ENCODE measurements at places on chromosomes 12 and 14.

GRCh38 chr14:23602181-23603095 lies 23.8 kb upstream of the JPH4 start:
- no peak for DNase-seq

- no peak for DNase-seq
These were observed 72.7 kb upstream of the FUT8 start for GRCh38 chr14:65339866-65340265.

- no peak for DNase-seq
These were observed 31.9 kb downstream of the FOS start for GRCh38 chr14:75310295-75311111.

DNA sequence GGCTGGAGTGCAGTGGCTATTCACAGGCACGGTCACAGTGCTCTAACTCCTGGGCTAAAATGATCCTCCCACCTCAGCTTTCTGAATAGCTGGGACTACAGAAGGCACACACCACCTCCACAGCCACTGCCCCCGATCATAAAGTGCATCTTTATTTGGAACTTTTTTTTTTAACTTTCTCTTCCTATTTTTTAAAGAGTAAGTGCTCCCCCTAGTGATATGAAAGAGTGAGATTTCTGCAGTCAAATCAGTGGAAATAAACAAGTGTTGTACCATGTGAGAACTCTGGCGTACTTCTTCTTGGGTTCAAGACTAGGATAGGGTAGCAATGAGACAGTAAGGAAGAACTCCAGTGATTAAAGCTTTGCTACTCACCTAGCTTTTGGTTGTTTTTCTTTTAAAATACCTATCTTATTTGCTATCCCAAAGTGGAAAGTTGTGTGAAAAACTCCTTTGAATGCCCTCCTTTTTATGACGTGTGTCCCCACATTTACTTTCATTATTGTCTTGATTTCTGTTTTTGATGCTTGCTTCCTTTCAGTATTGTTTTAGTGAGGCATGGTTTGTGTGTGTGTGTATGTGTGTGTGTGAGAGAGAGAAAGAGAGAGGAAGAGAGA lies 6.6 kb downstream of the PPP4R4 start:
- no peak for DNase-seq

GRCh38 chr12:107843351-107844311 lies 69.1 kb downstream of the ASCL4 start:
- no peak for DNase-seq

DNA sequence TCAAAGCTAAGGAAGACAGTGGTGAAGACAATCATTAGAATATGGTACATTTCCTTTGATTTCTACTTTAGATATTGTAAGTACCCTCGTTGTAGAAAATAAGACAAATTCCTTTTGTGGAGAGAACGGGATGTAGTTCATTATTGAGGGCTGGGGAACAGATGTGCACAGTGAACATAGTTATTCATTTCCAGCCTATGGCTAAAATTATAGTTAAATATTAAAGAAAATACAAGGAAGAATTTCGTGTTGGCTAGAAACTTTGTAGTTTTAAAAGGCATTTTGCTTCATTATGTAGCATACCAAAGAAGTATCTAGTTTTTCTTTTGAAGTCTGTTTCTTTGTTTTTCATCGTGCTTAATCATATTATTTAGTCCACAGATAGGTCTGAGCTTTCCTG lies 201.8 kb downstream of the ESR2 start:
- no peak for DNase-seq

DNA sequence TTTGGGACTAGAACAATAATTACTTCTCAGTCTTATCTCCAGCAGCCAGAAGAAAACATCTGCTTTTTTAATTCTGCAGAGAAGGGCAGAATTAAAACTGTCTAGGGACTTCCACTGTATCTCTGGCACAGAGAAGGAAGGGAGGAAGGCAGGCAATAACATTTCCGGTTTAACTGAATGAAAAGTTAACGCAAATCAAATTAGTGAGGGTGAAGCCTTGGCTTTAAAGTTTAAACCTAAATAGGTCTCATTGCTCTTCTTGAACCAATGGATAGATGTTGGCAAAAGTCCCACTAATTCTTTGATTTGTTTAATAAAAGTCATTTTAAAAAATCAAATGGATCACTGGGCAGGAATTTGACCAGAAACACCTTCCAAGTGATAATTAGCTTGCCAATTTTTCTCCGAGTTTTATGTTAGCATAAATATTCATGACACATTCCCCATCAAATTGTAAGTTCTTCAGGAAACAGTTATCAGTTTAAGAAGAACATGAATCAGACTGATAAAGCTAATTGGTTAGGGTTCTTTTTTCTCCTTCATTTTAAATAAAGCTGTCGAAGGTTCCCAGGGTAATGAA lies 181.9 kb downstream of the SLC15A5 start:
- DNase-seq: no peak

GRCh38 chr14:89469210-89470198 lies 52.5 kb upstream of the FOXN3 start:
- DNase-seq: no peak

DNA sequence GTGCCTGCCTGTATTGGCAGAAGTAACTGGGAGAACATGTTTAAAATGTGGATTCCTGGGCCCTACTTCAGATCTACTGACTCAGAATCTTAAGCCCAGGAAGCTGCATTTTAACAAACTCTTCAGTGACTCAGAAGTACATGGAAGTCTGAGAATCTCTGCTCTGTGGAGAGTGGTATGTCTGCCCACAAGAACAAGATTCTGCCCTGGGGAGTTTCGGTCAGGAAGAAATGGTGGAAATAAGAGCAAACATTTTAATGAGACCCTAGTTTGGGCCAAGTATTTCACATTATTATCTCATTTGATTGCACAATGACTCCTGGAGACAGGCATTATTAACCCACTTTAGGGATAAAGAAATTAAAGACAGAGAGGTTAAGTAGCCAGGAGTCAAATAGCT lies 8.2 kb downstream of the ALDH1L2 start:
- DNase-seq: no peak

- DNase-seq: no peak
These were observed 984.2 kb downstream of the FSCB start for GRCh38 chr14:43522901-43523300.

GRCh38 chr14:78970677-78971076 lies 800.5 kb downstream of the NRXN3 start:
- no peak for DNase-seq

- DNase-seq: no peak
These were observed 7.3 kb downstream of the KITLG start for GRCh38 chr12:88572781-88573549.

DNA sequence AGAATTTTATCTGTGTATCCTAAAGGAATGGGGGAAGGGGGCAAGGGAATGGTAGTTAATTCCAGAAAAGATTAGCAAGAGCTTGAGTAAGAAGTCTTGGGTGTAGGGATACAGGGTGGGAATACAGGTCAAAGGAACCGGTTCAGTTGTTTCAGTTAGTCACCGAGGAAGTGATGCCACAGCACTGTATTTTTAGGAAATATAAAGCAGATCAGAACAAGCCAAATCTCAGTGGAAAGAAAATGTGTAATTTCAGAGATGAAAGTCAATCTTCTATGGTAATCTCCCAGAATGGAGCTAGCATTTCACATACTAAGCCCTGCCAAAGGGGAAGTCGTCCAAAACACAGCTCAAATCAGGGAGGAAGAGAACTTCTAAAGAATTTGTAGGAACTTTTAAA lies 4.7 kb upstream of the TUBA1C start:
- DNase-seq: no peak

DNA sequence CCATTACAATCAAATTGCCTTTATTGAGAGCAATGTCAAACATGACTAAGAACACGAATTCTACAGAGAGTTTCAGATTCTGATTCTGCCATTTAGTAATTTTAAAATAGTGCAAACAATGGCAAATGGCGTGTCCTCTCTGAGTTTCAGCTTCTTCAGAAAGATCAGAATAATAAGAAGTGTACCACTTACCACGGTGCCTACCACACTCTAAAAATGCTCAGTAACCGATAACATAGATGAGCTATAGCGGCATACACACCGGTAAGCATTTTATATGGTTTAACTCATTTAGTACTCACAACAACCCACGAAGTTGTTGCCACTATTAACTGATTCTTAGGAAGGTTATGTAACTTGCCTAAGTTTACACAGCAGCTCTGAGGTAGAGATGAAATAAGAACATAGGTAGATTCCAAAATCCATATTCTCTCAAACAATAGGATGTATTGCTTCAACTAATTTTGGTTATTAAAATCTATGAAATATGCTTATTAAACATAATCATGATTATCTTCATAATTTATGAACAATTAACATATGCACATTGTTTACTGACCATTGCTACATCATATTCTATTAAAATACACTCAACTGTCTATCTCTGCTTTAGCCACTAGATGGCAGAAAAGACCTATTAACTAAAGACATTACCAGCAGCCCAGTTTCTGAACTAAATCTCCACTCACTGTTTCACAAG lies 38.3 kb downstream of the SLC6A15 start:
- no peak for DNase-seq

DNA sequence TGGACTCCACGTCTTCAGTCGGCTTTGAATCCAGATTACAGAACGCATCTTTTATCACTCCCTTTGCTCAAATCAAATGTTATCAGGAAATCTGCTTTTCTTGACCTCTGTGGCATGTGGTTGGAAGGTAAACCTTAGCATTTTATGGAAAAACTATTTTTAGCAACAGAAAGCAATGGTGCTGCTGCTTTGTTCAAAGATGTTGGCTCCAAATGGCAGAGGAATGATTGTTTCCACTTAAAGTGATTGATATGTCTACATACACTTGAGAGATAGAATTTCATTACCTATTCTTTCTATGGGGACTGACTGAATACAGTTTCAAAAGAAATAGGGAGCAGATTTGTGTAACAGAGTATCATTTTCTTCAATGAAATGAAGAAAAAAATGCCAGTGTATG lies 761.2 kb downstream of the NOVA1 start:
- DNase-seq: no peak

DNA sequence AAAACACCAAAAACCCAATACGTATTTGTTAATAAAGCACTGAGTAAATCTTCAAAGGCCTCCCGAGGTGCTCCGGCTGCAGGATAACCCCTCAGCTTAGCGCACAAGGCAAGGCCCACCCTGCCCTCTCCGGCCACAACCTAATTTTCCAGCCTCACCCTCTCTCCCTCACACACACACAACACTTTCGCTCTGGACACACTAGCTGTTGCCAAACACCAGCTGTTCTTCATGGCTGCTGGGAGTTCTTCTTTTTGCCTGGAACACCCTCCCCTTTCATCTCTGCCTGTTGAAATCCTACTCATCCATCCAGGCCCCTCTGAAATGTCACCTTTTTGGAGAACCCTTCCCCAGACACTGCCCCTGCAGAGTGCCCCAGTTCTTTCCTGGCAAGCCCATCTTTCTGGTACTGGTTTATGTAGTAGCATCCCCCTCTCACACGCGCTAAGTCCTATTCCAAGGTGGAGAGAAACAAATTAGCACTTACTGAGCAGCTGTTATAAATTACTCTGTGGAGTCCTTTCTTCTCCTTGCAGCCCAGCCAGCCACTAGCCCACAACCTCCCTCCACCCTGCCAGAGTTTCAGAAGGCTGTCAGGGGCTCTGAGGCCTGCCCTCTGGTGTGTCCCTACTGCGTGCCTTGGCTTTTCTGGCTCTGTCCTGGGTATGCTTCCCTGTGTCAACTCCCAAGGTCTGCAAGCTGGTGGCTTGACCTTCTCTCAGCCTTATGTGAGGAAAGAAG lies 805 bp upstream of the CRACR2A start:
- DNase-seq: no peak

GRCh38 chr12:115223991-115224390 lies 540.0 kb upstream of the TBX3 start:
- DNase-seq: no peak

- no peak for DNase-seq
These were observed 214.2 kb downstream of the ADAMTS20 start for GRCh38 chr12:43337571-43338444.

DNA sequence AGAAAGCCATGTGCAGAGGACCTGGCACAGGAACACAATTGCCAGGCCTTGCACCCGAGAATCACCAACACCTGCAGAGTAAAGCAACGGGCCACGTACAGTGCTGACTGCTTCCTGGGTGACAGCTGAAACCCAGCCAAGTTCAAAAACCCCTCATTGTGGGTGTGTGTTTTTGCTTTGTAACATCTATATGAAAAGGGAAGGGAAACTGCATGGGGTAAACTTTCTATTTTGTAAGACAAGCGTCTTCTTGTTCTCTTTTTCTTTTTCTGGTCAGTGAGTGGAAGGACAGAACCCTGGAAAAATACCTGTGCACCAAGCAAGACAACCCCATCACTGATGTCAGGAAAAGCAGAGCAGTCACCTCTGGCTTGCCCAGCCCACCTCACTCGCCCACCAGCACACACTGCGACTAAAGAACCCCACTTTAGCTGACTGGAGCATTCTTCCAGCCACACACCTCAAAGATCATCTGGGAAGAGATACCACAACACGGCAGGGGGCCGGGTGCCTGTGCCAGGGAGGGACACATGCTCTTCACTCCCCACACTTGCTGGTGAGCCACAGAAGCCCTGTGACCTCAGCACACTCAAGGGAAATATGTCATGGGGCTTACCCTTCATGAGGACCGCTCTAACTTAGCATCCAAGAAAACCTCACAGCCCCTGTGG lies 172.3 kb downstream of the NDUFA12 start:
- DNase-seq: no peak

- DNase-seq: no peak
These were observed 29.2 kb upstream of the WSCD2 start for GRCh38 chr12:108099778-108100489.

GRCh38 chr14:22820731-22821130 lies 5.5 kb upstream of the SLC7A7 start:
- no peak for DNase-seq

DNA sequence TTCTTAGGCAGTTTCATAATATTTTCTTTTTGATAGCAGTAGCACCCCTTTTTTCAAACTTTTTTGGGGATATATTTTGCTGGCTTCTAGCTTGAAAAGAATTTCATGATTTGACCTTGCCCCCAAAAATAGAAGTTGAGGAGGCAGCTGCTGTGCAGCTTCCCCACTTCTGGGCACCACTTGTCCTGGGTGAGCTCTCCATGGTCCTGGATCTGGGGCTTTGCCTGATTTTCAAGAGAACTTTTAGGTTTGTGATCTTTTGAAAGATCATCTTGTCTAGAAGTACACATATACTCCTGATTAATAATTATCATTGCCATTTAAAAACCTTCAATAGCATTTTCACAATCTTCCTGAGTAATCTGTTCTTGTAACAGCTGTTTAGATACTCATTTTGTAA lies 271.6 kb downstream of the NPAS3 start:
- DNase-seq: no peak

- no peak for DNase-seq
These were observed 613 bp downstream of the ARHGEF40 start for GRCh38 chr14:21070610-21071224.

- no peak for DNase-seq
These were observed 23.9 kb downstream of the FERMT2 start for GRCh38 chr14:52926953-52927352.

- DNase-seq: no peak
These were observed 9.2 kb upstream of the PLEKHG3 start for GRCh38 chr14:64695071-64695470.
